ENCODE measurements at places on chromosomes 3 and 15. TPM values are rescaled to one million over a fixed set of nuclear protein-coding genes. Genes with fewer than 3 reads are reported as not detected.

The AMIGO3 gene
- not detected for total RNA-seq

The FGF12 gene
- 2.9 TPM for total RNA-seq

The WDR5B gene
- 2.1 TPM for total RNA-seq

The MASP1 gene
- 0.19 TPM for total RNA-seq

The C3orf33 gene
- total RNA-seq = 0.65 TPM

The KIF15 gene
- total RNA-seq = 11.8 TPM

The ADCY5 gene
- 0.06 TPM for total RNA-seq

The ZNF662 gene
- total RNA-seq = 0.81 TPM

The CORO2B gene
- 0.32 TPM for total RNA-seq

The CNTN4 gene
- total RNA-seq = not detected

The TTC21A gene
- total RNA-seq = 1.3 TPM

The DOCK3 gene
- under 0.01 TPM for total RNA-seq

The IQCH gene
- 2.5 TPM for total RNA-seq

The GRK7 gene
- under 0.01 TPM for total RNA-seq

The CYP19A1 gene
- total RNA-seq = not detected

Data from bladder microvascular endothelial cell (primary cell).